Spinal cord (tissue), 10 donors: ENCODE measurements at places on chromosomes 7 and 10. TPM values are rescaled to one million over a fixed set of nuclear protein-coding genes. Genes with fewer than 3 reads are reported as not detected.

The DDC gene
- polyA plus RNA-seq, result 1.9 TPM

The CRTAC1 gene
- polyA plus RNA-seq, result 74.9 TPM

The GSTO2 gene
- 4.4 TPM for polyA plus RNA-seq

The GIMAP4 gene
- 14.8 TPM for polyA plus RNA-seq

The NUTM2E gene
- polyA plus RNA-seq, result 0.35 TPM

The SPDYE9 gene
- polyA plus RNA-seq, result 1.6 TPM

The GPAM gene
- polyA plus RNA-seq, result 24.3 TPM

The WDR91 gene
- 16.2 TPM for polyA plus RNA-seq

The OGDHL gene
- 26.1 TPM for polyA plus RNA-seq

The NKX1-2 gene
- 1.9 TPM for polyA plus RNA-seq

DNA sequence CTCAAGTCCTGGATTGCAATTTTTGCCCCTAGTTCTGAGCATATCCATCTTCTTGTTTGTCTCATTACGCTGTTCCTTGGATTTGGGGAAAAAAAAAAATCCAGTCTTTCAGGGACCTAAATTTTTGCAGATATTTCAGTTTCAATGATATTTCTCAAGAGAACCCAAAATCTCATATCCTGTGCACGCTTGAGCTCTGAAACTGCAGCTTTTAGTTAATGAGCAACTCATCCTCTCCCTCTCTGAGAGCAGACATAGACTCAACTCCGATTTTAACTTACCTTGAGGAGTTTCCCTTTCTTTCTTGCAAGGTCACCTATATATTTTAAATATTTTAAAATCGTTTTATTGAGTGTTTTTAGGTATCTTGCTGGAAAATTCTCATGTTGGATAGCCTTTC is 200.3 kb downstream of the GALNT17 start:
- DNase-seq, result peak; percentile 26

DNA sequence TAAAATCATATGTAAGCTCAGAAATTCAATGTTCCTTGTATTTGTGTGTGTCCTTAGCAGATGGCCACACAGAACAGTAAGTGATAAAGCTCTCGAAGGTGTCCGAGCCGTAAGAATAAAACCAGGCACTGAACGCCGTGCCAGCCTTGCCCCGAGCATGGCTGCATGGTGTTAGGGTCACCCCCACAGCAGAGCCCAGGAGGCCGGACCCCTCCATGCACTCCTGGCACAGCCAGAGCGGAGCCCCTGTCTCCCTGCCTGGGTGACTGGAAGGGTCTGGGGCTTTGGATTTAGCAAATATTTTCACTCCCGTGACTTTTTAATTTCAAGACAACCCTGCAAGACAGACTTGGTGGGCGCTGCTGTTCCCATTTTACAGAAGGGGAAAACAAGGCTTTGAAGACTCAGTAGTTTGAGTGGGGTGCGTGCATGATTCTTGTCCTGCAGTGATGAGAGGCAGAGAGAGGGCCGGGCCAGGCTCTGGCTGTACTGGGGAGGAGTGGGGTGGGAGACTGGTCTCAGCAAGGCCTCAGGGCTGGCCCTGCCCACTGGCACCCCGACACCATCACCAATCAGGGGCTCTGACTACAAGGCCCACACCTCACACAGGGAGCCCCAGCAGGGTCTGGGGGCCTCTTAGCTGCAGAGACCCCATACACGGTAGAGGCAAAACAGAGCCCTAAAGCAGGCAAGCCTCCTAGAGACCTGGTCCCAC is 39.4 kb downstream of the VIPR2 start:
- DNase-seq, result no peak

DNA sequence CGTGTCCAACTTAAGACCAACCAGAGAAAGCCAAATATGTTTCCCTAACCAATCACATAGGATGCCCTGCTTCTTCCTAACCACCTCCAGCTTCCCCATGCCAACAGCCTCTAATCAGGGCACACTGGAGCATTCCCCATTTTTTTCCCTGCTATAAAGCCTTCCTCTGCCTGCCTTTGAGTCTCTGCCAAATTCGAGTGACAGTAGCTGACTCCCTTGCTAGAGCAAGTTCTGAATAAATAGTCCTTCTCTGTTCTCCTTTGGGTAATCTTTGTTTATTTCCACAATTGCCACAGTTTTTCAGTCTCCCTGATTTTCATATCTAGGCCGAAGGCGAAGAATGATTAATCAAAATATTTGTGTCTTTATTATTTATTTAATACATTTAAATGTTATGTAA is 96.7 kb downstream of the ANLN start:
- DNase-seq, result no peak

DNA sequence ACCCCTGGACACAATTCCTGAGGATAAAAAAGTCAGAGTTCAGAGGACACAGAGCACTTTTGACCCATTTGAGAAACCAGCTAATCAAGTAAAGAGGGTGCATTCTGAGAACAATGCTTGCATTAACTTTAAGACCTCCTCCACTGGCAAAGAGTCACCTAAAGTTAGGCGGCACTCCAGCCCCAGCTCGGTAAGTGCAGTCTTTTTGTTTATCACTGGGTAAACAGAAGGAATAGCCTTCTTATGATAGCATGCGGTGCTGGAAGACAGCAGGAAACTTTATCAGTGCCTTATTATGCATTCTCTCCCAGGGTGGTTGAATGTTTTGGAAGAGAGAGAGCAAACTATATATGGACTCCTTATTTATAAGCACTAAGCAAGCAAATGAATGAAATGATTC is 130.5 kb downstream of the CDK14 start:
- DNase-seq, result no peak

- peak; percentile 37 for DNase-seq
These were observed 106.7 kb downstream of the CUBN start for GRCh38 chr10:17022896-17023295.

DNA sequence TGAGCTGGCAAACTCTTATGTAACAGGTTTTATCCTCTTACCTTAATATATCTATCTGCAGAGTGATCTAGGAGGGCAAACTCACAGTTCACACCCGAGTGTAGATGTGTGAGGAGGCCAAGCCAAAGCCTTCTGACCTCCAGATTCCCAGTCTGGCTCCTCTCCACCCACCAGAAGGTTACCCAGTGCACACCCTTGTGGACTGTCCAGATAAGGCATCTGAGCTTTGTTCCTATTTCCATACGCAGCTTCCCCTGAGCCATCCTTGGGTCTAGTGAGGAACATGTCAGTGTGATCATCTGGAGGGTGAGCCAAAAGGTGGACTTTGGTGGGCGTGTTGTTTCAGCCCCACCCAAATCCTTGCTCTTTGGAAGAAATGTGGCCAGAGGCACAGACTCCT is 203.0 kb upstream of the MEOX2 start:
- no peak for DNase-seq

GRCh38 chr7:107678110-107678753 is 17.6 kb downstream of the SLC26A4 start:
- no peak for DNase-seq

DNA sequence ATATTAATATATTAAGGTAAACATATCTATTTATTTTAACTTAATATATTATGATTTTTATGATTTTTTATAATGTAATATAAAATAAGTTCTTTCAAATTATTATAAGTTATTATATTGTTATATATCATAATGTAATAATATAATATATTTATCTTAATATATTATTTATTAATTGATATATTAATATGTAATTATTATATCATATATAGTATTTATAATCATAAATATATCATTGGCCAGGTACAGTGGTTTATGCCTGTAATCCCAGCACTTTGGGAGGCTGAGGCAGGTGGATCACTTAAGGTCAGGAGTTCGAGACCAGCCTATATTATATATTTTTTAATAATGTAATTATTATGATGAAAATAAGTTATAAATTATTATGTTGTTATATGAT is 118.1 kb downstream of the MPP7 start:
- no peak for DNase-seq

- DNase-seq, result no peak
These were observed 7.3 kb upstream of the C10orf120 start for GRCh38 chr10:122706947-122707346.

- no peak for DNase-seq
These were observed 23.7 kb downstream of the TASOR2 start for GRCh38 chr10:5708356-5708755.

GRCh38 chr7:601595-602340 is 82.1 kb upstream of the PDGFA start:
- no peak for DNase-seq

DNA sequence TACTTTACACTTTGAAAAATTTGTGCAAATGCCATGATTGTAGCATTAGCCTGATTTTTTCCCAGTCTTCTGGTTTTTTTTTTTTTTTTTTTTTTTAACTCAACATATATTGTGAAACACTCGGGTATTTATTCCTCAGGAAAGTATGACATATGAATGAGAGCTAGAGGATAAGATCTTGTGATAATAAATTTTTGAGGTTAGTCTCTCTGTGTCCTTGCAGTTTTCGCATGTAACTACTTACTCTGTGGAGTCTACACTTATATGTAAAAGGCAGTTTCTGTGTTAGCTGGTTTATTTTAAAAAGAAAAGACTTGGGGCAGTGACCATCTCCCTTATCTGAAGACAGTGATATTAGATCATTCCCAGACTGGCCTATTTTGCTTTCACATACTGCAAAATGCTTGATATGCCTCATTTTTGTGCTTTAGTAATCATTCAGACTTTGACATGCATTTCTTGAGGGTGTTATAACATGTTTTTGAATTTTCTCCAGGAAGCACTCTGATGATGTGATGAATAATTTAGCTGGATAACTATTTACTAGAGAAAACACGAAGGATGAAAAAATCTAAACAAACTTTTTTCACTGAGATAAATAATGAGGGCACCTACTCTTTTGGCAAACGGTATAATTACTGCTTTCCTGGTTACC is 371.0 kb downstream of the NRG3 start:
- DNase-seq, result no peak

DNA sequence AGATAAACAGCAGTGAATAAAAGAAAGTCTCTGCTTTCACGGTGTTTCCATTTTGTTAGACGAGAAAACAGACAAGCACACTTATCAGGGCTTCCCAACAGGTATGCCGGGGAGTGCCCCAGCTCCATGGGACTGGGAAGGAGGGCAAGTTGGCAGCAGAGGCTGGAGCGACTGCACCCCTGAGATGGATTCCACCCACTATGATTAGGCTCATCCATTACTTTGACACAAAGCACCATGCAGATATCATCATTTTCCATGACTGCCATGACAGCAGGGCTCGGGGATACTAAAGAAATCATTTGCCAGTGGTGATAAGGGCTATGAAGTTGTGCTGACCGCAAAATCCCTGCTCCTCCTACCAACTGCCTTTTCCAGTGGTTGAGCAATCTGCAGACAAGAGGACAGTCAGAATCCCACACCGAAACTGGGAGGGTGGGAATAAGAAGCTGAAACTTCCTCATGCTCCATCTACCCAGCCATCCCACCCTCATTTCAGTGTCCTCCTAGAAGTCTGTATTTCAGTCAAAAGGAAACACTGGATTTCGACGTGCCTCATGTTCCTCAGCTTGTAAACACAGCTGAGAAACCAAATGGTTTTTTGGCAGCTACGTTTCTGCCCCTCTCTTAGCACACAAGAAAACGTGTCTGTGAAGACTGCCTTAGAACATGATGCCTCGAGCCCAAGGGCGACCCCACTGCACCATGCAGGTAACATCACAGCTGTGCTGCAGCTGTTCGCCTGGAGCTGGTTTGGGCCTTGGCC is 15.5 kb downstream of the CREB3L2 start:
- DNase-seq, result no peak

- DNase-seq, result no peak
These were observed 99.6 kb downstream of the JMJD1C start for GRCh38 chr10:63365976-63366765.

DNA sequence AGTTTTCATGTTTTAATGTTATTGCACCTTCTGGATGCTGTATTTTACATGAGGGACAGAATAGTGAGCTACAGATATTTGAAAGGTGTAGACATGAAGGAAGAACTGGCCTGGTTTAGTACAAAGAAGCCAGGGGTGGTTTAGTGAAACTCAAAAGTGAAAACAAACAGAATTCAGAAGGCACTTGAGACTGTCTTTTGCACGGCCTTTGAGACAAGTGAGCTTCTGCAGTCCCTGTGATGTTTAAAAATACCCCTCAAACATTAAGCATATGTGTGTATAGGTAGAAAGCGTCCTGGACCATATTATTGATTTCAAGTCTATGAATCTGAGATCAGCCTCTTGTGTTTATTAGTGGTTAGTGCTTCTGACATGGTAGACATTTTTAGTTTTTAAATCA is 118.9 kb downstream of the CDK14 start:
- no peak for DNase-seq

GRCh38 chr7:44193011-44193802 is 4.0 kb upstream of the GCK start:
- no peak for DNase-seq

- DNase-seq, result no peak
These were observed 367.9 kb upstream of the MBL2 start for GRCh38 chr10:53140506-53140905.
